Calu3 (cell line): ENCODE measurements at places on chromosomes 6 and 20.
A peak's percentile ranks its signal among the peaks of the same experiment; 100 is the strongest.

DNA sequence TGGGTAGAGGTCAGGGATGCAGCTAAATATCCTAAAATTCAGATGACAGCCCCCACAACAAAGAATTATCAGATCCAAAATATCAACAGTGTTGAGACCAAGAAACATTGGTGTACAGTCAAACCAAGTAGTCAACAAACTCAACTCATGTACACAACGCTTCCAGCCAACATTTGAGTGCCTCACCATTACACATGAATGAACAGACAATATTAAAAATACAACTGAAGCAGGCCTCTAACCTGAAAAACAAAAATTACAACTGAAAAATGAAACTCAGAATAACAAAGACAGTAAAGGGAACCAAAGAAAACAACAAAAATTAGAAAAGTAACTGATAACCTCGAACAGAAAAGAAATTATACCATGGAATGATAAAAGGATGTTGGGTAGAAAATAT lies 46.2 kb downstream of the HACE1 start:
- DNase-seq, result no peak

- DNase-seq, result no peak
Measured at GRCh38 chr20:10902576-10903282, 228.9 kb upstream of the JAG1 start.

- DNase-seq, result no peak
Measured at GRCh38 chr20:24523661-24524060, 54.2 kb downstream of the SYNDIG1 start.

GRCh38 chr6:131134220-131134979 lies 867 bp upstream of the AKAP7 start:
- DNase-seq, result no peak

GRCh38 chr6:548517-548916 lies 108.4 kb downstream of the HUS1B start:
- DNase-seq, result no peak

DNA sequence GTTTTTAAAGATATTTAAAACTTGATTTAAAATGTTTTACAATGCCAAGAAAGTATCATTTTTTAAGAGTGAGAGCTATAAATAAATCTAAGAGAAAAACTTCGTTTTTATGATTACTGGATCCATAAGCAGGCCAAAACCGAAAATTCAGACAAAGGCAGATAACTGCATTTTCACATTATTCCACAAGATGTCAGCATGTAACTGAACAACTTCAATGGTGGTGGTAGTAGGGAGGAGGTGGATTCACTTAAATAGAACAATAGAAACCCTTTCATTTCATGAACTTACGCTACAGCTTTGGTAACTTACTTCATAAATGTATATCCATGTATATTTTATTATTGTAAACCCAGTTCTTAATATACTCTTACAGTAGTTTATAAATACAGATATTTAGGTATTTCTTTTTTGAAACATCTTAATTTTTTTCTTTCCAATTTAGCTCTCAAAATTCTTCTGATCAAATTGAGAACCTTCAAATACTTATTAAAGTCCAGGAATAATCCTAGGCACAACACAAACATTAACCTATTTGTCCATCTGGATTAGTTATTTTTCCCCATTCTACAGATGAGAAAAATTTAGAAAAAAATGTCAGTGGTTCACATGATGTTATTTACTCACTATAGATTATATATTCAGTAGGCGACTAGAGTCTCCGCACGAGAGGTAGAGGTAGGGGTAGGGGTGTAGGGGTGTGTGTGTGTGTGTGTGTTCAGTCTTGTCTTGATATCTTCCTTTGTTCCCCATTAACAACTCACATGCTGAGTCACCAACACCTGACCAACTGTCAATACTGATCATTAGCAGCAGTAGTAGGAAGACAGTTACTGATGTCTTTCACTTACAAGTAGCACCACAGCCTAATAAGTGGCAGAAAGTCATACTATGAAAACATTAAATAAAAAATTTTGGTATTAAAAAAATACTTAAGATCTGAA lies 111.5 kb downstream of the ARHGAP18 start:
- peak; percentile 21 for DNase-seq

DNA sequence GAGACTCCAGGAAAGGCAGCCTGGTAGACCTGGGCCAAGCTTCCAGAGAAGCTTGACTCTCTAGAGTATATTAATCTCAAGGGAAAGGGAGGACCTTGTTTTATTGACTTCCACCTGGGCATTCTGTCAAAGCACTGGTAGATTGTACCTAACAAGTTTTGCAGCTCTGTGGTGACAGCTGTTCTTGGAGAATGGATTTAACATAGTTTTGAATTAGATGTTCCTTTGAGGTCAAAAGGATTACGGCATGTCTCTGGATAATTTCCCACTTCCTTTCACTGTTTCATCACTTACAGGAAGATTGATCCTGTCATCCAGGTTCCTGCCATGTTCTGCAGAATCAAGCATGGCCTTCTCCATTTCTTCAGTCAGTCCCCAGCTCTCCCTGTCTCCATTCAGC lies 246.0 kb downstream of the PHACTR1 start:
- DNase-seq, result no peak

DNA sequence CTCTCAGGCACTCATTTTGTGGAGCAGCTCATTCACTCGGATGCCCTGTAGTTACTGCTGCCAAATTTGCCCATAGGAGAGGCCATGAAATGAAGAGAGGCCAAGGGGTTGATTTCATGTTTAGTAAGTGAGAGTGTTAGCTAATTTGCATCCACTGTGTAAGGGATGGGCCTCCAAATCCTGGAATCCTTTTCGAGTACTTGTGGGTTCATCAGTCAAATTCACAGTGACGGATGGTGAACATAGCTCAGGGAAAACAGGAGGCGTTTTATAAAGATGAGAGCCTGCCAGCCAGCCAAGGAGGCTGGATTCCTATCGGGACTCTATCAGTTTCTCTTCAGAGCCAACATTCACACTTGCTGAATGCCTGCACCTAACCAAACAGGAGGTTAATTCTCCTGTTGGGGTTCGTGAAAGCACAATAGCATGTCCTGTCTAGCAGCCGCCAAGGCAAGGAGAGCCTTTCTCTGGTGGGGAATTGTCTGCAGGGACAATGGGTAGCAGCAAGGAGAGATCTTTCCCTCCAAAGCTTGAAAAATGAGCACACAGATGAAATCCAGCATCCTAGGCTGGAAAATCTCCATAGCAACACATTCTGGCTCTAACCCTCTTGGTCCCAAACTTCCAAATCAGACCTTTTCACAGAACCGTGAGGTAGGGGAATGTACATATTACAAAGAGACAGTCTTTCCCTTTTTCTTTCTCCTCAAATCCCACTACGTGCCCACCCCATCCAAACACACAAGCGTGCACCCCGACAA lies 231.4 kb upstream of the ECI2 start:
- no peak for DNase-seq

GRCh38 chr6:89555031-89555430 lies 83.5 kb downstream of the LYRM2 start:
- no peak for DNase-seq

GRCh38 chr6:583635-584034 lies 73.3 kb downstream of the HUS1B start:
- DNase-seq, result no peak

GRCh38 chr6:57097596-57097995 lies 7.6 kb downstream of the ZNF451 start:
- DNase-seq, result no peak

GRCh38 chr20:11083841-11084240 lies 410.0 kb upstream of the JAG1 start:
- DNase-seq, result no peak

DNA sequence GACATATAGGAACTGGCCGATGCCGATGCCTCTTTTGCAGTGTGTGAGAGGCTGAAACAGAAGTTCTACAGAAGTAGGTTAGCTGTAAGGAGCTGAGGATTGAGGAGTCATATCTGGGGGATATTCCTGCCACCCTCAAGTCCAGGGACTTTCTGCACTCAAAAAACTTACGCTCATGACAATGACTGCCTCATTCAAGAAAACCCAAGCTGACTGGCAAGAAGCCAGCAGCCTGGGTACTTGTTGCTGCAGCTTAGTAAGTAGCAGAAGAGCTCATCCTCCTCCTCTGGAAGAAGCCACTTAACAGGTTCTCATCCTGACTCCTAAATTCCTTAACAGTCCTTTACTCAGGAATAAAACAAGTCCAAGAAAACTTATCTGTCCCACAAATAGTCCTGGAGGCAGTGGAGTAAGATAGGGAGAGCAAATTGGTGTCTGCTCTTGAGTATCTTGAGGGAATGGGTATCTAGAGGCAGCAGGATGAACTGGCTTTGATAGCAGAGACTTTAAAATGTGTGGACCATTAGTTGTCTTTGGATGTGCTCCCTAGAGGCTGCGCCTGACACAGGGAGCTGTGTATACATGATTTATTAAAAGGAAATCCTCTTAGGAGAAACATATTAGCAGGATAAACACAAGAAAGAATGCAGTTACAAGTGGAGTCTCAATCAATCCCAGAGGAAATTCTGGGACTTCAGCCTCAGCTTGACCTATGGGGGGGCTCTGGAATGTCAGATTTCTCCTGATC lies 7.4 kb downstream of the CALHM5 start:
- DNase-seq, result no peak

- peak; percentile 89 for DNase-seq
Measured at GRCh38 chr20:44738813-44739477, 6.7 kb upstream of the KCNK15 start.
